ENCODE measurements at places on chromosomes 1 and 21.
A peak's percentile ranks its signal among the peaks of the same experiment; 100 is the strongest.

DNA sequence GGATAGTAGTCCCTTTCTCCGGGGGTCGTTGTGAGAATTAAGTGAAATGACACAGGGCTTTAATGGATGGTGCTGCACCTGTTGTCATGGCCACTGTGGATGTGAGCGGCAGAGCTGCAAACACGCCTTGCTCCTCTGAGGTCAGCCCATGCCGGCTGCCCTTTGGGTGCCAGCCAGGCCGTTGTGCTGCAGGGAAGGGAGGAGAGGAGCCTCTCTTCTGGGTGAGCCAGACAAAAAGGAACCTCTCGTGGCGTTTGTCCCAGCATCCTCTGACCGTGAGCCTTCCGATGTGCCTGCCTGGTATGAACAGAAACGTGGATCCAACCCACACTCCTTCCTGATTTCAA is 383.0 kb upstream of the VAMP3 start:
- no peak for DNase-seq

GRCh38 chr1:115210302-115210711 is 121.0 kb upstream of the TSPAN2 start:
- DNase-seq = peak; percentile 7

- no peak for DNase-seq
Measured at GRCh38 chr1:218454700-218455282, 109.7 kb downstream of the TGFB2 start.

- no peak for DNase-seq
Measured at GRCh38 chr1:162997499-162998285, 71.5 kb upstream of the RGS4 start.

DNA sequence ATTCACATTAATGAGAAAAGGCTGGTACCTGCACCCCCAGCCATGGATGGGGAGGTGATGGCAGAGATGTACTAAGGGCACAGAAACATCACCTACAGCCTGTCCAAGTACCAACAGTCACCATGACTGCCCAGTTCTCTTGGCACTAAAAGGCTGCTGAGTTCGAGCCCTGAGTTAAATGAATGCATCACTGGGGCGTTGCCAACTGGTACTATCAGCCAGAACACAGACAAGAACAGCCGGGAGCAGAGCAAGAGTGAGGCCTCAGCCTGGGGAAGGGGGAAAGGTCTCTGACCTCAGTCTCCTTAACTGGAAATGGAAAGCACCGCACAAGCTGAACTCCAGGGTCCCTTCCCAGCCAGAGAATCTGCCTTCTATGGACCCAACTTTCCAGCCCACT is 60.5 kb downstream of the GLIS1 start:
- DNase-seq = no peak

DNA sequence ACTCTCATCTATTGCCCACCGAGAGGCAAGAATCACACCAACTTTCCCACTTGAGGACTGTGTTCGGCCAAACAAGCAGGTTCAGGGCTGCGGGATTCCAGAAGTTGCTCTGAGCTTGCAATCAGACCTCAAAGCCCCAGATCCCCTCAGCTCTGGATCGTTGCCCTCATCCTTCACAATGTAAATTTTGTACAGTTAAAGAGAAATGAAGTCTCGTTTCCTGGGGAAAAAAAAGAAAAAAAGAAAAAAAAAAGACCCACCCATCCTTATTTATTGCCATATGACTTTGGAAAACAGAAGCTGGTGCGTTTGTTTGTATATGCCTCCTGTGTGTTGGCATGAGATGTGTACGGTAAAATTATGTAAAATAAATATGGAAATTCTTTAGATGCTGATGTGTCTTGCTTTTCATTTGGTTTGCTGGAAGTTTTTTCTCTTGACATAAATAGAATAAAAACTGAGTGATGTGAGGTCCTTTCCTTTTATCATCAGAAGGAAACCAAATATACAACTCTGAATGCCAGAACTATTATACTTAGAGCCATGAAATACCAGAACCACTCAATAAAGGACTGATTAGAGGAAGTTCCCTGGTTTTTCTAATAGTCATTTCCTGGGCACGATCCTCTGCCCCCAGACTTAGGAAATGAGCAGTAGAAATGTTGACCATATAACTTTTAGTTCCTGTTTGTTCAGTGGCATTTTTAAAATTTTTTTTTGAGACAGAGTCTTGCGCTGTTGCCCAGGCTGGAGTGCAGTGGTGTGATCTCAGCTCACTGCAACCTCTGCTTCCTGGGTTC is 48.7 kb downstream of the LHX4 start:
- DNase-seq = no peak

GRCh38 chr1:98389809-98390208 is 271.7 kb upstream of the SNX7 start:
- DNase-seq = no peak

- DNase-seq = no peak
Measured at GRCh38 chr1:10031461-10031860, 1.3 kb upstream of the UBE4B start.

- no peak for DNase-seq
Measured at GRCh38 chr1:22212400-22213233, 69.7 kb upstream of the WNT4 start.

DNA sequence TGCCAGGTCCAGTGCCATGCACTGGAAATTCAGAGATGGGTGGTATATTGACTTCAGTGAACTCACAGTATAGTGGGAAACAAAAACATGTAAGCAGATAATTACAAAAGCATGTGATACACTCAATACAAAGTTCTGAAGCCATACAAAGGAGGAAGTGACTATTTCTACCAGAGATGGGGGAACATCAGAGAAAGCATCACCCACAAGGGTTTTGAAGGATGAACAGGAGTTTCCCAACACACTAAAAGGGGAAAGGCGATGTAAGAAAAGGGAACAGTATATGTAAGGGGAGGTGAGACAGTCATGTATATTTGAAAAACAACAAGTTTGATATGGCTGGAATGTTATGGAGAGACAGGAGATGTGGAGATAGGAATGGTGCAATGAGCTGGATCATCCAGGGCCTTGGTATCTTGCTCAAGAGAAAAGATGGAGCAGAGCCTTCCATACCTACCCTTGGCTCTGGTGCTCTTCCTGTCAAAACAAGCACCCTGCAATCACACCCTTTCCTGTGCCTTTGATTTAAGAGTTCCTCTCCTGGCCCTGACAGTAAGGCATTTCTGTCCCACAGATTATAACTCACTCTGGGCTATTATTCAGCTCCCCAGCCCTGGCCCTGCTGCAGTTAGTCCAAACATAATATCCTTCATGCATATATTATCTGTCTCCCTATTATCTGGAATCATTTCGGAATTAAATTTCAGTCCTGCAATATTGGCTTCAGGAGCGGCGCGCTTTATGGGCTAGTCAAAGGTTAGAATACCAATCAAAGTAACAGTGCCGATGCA is 60.5 kb downstream of the DMAP1 start:
- no peak for DNase-seq

DNA sequence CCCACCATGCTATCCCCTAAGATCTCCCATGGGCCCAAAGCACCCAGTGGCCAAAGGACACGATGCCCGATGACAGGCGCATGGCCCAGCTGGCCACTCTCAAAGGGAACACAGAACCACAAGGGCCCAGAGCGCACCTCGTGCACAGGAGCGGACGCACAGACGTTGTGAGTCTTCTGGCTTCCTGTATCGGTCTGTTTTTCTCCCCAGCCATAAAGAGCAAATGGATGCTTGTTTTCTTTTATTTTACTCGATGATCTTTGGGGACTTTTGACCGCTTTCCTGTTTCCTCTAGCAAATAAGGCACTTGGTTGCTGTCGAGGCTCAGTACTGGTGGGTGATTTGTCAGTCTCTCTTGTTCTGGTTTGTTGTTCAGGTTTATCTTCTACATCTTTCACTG is 16.2 kb downstream of the CCSAP start:
- no peak for DNase-seq

DNA sequence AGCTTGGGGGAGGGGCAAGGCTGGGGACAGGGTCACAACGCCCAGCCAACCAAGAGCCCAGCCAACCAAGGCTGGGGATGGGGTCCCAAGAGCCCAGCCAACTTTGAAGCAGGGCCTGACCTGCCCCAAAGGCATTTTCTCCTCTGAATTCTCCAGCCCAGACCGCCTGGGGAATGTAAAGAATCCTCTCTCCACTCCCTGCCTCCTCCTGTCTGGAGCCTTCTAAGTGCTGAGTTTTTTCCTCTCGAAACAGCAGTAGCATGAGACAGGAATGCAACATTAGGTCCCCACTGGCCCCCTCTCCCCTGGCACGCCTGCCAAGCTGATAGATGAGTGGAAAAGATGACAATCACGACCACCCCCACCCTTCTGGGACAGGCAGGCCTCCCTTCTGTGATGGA is 17.0 kb downstream of the C1orf198 start:
- DNase-seq = no peak

- DNase-seq = no peak
Measured at GRCh38 chr1:58089898-58090534, 456.5 kb downstream of the OMA1 start.

DNA sequence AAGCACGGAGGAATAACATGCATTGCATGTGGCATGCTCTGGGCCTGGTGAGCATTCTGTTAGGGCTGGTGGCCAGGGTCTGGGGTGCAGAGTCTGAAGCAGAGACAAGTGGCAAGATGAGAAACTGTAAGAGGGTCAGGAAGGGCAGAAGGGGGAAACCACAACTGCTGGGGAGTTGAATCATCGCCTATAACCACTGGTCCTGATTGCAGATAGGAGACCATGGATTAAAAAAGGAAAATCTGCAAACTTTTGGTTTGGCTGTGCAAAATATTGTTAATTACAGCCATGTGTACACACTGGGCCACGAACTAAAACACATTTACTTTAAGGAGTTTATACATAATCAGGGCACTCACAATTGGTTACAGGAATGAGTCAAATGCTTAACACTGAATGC is 76.6 kb downstream of the TGFBR3 start:
- no peak for DNase-seq

DNA sequence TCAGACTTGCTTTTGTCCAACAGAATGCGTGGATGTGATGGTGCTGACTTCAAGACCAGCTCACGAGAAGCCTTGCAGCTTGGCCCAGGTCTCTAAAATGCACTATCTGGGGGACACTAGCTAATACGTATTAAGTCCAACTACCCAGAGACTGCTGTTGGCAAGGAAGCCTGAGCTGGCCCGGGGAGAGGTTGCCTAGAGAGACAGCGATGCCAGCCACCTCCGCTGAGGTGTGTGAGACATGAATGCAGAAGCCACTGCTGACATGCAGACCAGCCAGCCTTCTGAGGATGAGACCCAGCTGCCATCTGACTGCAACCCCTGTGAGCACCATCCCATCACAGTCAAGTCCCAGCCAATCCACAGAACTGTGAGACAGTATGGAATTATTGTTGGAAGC is 32.5 kb downstream of the THAP3 start:
- no peak for DNase-seq

DNA sequence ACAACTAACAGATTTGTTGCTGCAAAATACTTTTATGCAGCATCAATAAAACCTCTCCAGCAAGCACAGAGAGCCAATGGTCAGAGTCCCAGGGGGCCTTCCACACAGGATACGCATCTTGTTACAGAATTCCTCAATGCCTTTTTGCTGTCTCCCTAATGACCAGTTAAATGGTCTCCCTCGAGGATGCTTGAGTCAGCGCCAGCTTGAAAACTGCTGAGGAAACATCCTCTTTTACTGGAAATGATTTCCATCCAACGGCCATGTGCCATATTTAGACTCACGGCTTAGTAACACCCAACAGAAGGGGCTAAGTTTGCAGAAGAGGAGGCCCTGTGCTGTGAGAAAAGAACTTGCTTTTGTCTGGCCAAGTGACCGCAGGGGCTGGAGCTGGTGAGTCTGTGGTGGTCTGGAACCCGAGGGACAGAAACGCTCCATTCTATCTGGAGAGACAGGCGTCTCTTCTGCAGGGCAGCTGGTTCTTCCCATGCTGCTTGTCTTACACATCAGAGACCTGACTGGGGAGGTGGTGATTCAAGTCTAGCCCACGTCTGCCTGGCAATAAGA is 496.4 kb downstream of the SETD4 start:
- DNase-seq = no peak

GRCh38 chr1:57536749-57537423 is 113.0 kb upstream of the DAB1 start:
- no peak for DNase-seq

DNA sequence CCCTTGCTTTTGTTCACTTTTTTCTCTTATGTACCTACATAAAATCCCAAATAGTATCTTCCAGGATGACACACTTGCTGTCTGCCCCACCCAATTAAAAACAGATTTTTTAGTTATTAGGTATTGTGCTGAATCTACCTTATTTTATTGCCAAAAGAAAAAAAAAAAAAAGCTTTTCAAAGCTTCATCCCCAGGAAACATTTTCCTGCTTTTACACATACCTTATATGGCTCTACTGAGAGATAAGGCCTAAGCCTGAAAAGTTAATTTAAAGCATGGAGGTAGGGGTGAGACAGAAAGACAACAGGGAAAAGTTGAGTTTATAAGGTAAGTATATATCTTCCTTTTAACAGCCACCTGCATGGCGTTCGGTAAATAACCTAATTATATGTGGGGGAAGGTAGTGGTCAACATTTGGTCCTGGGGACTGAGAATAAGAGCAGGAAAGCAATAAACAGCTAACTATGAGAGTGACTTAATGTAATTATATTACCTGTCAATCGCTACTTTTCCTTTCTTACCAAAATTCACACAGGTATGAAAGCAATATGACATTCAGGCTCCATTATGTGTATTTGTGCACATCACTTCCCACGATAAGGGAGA is 54.6 kb upstream of the BOLA1 start:
- DNase-seq = no peak

All from T47D (cell line).